Natural killer cell (primary cell): ENCODE measurements at places on chromosomes 3 and 15. TPM values are rescaled to one million over a fixed set of nuclear protein-coding genes. Genes with fewer than 3 reads are reported as not detected.

DAZL gene
- not detected for total RNA-seq

LRRC31 gene
- not detected for total RNA-seq

SPATA12 gene
- total RNA-seq: not detected

INSYN1 gene
- total RNA-seq: not detected

GRCh38 chr3:178964551-178964950 lies 107.1 kb downstream of the ZMAT3 start:
- no peak overlapping the region for H3K4me3 ChIP-seq
- peaks cover 3% of the 10 kb centered on the region for H3K4me1 ChIP-seq
- H3K27me3 ChIP-seq: no peaks in the 10 kb centered on the region
- no peak overlapping the region for H3K27ac ChIP-seq
- DNase-seq: no peak

GRCh38 chr3:11037241-11037873 lies 44.8 kb downstream of the SLC6A1 start:
- peaks cover 4% of the 10 kb centered on the region for H3K27me3 ChIP-seq
- no peaks in the 10 kb centered on the region for H3K36me3 ChIP-seq
- H3K4me3 ChIP-seq: no peak overlapping the region
- DNase-seq: no peak

GRCh38 chr3:39333607-39334006 lies 4.1 kb downstream of the CCR8 start:
- H3K4me3 ChIP-seq: no peak overlapping the region
- peaks cover 5% of the 10 kb centered on the region for H3K4me1 ChIP-seq
- H3K27me3 ChIP-seq: no peaks in the 10 kb centered on the region
- no peak overlapping the region for H3K27ac ChIP-seq
- no peak for DNase-seq
